ENCODE measurements at places on chromosomes 4 and X.
A peak's percentile ranks its signal among the peaks of the same experiment; 100 is the strongest.

- peak; percentile 30 for DNase-seq
Measured at GRCh38 chr4:1862055-1862911, 6.3 kb upstream of the LETM1 start.

DNA sequence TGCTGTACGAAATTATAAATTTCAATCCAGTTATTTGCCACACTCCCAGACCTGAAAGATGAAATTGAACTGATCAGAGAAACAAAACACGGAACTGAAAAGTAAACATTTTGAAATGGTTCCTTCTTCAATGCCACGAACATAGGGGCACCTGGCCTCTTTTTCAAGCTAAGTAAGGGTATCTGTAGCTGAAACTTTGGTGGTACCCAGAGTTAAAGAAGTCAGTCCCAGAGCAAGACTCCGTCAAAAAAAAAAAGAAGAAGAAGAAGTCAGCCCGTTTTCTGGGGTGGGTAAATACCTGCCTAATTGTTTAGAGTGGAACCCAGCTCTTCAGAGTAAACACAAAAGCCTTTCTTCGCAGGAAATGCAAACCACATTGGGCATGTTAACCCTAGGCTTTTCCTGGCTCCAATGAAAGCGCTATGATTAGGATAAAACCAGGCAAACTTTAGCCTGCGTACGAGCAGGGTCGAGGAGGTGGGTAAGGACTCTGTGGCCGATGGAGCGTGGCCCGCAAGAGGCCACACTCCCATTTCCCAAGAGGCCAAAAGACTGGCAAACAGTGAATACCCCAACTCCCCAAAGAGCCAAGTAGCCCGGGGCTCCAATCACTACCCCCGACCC is 1.3 kb downstream of the ANTXR2 start:
- no peak for DNase-seq

DNA sequence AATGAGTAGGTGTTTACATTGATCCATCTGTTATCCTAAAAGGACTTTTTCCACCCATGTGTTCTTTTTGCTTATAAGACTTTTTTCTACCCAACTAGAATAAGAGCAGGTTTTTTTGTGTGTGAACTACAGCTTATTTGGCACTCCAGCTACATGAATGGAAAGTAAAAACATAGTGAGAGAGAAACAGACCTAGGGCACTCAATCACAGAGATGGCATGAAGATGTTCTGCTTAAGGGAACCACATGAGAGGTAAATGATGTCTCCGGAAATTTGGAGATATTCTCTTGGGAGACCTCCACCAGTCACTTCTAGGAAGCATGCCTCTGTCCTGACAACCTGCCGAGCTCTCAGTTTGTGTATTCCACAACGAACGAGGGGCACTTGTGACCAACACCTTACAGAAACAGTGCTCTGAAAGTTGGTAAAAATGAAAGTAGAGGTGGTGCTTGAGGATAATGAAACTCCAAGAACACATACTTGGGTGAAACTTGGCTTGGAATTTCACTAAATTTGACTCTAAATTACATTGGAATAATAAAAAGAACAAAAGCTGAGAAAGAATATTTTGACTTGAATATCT is 788.4 kb upstream of the GALNTL6 start:
- DNase-seq: no peak

DNA sequence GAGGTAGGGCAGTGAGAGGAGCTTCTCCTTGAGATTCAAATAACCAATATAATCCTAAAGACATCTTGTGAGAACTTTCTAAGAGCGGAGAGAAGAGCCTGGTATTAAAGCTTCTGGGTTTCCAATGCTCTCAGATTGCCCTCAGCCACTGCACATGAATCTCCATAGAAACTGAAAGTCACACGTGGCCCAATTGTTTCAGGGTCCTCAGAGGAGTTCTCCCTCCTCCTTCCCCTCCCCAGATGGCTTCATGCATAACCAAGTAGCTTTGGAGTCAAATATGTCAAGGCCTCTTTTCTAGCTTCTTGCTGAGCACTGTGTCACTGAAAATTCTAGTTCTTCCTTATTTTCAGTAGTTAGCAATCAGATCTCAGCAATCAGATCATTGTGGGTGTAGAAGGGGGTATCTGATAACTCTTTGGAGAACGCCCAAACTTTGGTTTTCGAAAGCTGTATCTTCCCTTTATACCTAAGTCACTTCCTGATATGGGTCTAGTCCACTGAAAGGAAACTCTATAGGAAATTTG is 2.2 kb downstream of the BTK start:
- DNase-seq: peak; percentile 17

- no peak for DNase-seq
Measured at GRCh38 chr4:77082886-77083608, 7.3 kb upstream of the CCNI start.

GRCh38 chrX:43718081-43718480 is 62.0 kb downstream of the MAOA start:
- DNase-seq: no peak

All from NCI-H526 (cell line).